ENCODE measurements at places on chromosomes 2 and 18.

GRCh38 chr2:153871231-153872221, at the start of gene GALNT13:
GALNT13 (plus strand) TSS chr2:153871922.
- no peak for DNase-seq

DNA sequence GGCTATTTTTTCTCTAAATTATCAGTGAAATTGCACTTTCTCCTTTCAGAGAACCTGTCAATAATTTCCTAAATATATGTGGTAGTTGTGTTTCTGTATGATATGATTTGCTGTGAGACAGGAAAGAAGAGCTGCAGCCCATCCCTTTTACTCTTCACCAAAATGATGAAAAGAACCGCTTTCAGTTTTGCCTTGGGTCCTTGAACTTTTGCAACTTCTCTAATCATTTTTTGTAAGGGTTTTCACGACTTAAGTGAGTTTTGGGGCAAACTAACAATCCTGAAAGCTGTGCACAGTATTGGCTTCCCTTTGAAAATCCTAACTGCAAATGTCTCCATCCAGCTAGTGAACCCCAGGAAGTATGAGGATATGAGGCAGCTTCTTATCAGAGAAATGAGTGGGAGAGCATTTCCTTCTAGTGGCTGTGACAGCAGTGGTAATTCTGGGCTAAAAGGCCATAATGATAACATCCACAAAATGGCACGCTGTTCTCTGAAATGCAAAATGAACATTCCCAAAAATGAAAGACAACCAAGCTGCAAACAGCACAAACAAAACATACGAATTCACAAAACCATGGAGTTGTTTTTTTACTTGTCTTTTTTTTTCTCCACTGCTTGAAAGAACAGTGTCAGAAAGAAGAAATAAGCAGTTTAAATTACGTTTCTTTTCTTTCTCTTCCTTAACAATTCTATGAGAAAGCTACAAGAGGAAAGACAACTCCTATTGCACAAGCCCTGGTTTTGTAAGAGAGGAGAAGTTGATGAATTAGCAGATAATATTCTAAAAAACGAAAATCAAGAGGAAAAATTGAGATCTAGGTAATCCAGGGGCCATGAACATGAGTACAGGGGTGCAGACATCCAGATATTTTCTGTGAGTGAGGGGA, 1291.6 kb upstream of the ZEB2 start:
- DNase-seq = peak; percentile 39

GRCh38 chr2:76713312-76713711, 808.9 kb downstream of the LRRTM4 start:
- DNase-seq = no peak

DNA sequence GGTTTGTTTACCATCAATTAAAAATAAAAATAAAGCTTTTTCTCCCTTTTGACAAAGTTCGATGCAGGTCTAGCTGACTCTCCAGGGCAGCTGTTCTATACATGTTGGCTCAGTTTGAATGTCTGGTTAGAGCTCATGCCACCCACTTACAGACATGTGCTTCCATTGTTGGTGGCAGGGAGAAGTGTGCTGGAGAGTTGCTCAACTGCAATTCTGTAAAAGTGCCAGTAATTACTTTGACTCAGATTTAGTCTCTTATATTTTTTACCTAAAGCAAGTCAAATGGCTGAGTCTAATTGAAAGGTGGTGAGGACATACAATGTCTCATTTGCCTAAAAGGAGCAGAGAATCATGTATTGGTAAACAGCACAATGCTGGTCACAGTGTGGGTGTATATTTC, 609.1 kb upstream of the SYT4 start:
- DNase-seq = no peak

DNA sequence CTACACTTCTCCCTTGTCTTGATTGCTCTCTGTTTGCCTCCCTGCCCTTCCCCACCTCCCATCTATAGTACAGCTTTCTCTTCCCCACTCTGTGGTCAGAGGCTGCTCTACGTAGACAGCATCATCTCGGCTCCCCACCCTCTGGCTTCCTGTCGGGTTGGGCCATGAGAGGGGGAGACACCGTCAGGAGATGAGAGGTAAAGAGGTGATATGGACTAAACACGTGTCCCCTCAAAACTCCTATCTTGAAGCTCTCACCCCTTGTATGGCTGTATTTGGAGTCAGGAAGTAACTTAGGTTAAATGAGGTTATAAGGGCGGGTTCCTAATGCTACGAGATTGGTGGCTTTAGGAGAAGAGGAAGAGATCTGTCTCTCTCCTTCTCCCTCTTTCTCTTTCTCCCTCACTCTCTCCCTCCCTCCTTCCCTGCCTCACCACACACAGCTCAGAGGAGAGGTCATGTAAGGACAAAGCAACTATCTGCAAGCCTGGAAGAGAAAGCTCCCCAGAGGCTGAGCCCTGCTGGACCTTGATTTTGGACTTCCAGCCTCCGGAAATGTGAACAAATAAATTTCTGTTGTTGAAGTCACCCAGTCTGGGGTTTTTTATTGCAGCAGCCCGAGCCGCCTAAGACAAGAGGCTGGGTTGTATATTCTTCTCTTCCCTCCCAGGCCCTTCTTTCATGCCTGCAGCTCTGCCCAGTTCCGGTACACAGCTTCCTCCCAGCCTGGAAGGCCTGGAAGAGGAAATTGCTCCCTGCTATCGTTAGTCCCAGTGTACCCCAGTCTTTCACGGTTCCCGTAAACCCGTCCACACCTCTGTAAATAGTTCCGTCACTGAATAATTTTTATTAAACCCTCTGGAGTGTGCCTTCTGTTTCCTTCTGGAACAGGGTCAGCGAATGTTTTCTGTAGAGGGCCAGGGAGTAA, 138.0 kb downstream of the AKAIN1 start:
- peak; percentile 10 for DNase-seq

DNA sequence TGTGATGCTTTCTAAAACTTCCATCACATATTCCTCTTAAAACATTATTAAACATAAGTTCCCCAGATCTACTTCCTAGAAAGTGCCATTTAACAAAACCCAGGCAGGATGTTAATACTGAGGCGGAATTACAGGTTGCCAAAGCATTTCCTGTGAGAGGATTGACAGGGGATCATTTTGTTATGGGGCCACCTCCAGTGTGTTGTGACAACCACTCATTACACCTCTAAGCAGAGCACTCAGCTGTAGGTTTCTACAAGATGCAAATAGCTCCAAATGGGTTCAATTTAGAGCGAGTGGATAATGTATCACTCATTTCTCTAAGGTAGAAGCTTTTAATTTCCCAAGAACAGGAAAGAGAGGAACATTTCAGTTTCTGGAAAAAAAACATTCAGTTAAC, 1429.5 kb upstream of the ACVR2A start:
- DNase-seq = no peak

DNA sequence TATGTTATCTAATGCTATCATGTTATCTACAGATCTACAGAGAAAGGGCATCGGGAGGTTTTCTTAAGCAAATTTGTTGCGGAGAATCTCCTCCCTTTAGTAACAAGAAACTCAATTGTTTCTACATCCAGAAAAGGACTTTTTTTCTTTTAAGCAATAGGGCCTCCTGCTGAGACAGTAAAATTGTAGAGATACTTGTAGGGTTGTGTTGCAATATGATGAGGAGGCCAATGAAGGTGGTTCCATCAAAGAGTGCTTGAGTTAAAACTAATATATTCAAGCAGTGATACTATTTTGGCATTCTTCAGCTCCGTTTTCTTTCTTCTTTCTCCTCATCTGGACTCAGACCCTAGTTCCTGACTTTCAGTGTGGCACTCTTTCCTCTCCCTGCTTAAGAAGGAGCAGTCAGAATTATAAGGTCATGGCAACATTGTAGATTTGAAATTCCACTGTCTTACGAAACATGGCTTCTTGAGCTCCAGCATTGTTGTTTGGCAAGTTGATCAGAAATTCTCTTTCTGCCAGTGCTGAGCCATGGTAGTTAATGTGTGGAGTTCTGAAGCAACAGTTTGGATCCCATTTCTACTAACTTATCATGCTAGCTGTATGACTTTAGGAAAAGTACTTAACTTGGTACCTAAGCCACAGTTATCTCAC, 202.0 kb upstream of the SLC14A2 start:
- no peak for DNase-seq

DNA sequence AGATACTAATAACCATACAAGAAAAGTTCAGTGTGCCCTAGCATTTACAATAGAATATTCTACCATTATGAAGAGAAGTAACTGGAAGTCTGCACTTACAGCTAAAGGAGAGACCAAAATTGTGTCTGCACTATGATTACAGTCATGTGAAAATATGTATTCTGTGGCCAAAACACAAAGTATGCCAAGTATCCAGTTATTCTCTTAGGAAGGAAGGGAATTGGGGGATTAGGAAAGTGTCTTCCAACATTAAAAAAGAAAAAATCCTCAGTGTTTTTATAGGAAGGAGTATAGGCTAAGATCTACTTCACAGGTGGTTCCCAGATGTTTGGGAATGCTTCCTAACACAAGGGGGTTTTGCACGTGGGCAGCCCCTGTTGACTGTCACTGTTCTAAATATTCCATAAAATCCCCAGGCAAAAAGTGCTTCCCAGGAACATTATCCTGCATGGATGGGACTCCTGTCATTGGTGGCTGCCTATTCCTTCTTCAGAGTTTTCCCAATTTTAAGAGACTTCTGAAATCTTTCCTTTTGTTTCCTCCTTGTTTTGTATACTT, 180.2 kb upstream of the KLHL29 start:
- no peak for DNase-seq

DNA sequence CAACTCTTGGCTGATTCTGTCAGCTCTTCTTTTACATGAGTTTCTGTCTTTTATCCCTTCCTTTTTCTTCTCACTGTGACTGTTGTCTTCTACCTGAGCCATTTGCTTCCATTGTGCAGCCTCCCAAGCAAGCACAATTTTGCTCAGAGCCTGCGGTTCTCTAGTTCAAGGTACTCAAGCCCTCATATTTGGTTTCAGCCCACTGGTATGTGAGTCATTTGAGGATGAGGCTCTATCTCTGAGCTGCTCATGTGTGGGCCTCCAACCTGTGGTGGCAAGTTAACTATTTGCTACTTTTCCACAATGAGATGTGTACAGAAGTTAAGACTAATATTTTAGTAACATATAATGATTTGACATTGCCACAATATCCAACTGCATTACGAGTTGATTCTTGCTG, 183.0 kb downstream of the PHLPP1 start:
- no peak for DNase-seq

GRCh38 chr2:24011250-24012104, 1.6 kb downstream of the MFSD2B start:
- DNase-seq = no peak

DNA sequence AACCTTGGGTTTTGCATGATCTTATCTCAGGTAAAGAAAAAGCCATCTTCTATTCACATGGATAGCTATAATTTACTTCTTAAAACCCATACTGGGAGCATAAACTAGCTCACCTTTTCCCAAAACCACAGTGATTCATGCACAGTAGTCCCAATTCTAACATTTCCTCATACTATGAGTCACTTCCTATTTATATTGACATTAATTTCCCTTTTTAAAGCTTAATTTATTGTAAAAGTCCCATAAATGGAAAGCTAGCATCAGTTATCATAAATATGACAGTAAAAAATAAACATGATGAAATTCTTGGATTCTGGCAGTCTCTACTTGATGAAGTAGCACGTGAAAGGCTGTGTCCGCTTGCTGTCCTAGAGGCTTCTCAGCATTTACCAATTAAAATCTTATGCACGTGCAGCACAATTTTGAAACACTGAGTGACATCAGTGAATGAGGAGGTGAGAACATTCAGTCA, 180.1 kb downstream of the CDH2 start:
- no peak for DNase-seq

DNA sequence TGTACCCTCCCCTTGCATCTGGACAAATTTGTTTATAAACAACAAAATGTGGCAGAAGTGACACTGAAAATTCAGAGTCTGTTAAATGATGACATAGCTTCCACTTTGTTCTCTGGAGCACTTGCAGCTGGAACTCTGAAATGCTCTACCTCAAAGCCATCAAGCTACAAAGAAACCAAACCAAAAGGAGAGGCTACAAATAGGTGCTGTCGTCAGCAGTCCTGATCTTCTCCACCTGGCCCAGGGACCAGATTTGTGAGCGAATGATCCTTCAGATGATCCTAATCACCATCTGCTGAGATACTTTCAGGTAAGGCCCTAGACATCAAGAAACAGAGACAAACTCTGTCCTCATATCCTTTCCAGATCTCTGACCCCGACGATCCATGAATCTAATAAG, 27.9 kb upstream of the PAIP2B start:
- no peak for DNase-seq

DNA sequence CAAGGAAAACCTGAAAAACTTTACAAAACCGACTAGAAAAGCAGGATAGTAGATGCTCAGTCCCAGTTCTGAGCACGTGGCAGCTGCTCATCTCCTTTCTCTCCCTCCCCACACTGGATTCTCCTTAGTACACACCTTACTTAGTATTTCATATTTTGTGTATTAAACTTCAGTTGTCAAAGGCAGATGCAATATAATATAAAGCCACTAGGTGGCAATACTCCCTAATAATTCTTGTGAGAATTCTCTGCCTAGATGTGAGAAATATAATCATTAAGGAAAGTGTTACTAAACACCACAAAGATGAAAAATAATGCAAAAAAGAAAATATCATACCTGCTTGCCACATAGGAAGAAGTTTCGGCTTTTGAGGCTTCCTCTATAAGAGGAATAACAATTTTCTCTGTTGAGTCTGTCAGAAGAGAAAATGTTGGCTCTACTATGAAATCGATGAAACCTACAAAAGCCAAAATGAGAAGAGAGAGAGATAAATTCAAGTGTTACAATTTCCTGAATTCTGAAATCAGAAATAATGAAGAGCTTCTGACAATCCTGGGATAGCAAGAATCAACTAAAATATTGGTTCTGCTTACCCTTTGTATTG, 200.6 kb downstream of the PPP1R1C start:
- peak; percentile 71 for DNase-seq

DNA sequence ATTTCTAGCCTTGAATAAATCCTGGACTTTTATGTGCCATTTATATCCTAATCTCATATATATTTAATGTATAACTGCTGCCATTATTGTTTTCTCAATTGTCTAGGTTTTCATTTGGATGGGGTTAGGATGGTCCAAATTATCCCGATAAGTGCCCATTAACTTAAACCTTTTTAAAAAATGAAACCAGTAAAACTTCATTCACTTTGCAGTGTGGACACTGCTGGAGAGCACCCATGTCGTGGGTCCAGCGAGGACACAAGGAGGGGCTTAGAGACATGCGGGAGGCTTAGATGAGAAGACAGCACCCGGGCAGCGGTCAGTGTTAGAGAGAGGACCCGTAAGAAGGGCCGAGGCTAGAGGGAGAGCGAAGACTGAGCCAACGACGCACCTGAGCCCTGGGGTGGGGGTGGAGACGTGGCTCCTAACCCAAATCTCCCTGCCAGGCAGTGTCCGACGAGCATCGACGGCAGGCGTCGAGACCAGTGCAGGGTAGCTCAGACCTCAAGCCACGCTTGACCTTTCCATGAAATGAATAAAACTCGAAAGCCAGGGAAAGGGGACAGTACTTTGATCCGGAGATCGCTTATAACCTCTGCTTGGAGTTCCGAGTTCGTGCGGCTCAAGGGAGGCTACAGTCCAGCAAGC, 9.0 kb upstream of the EN1 start:
- no peak for DNase-seq

GRCh38 chr2:206387808-206388207, 55.5 kb upstream of the ADAM23 start:
- DNase-seq = no peak

GRCh38 chr2:217880891-217881290, 121.9 kb downstream of the TNS1 start:
- DNase-seq = peak; percentile 65
